Renal cortical epithelial cell (primary cell): ENCODE measurements at places on chromosomes 2 and 18.

DNA sequence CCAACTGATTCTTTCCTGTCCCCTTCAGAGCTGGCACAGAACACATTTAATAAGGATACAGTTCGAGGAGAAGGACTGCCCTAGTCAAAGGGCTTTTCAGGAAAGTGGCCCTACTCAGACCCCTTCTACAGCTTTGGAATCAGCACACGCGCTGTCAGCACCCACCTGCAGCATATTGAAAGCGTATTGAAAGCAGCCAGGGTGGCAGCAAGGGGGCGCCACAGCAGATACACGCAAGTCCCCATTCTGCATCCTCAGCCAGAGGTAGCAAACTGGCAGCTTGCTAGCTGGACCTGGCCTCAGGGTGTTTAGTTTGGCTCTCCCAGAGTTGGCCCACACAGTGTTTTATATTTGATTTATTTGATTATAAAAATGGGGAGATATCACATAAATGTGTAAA, 101.0 kb upstream of the NT5C1B start:
- DNase-seq, result no peak

DNA sequence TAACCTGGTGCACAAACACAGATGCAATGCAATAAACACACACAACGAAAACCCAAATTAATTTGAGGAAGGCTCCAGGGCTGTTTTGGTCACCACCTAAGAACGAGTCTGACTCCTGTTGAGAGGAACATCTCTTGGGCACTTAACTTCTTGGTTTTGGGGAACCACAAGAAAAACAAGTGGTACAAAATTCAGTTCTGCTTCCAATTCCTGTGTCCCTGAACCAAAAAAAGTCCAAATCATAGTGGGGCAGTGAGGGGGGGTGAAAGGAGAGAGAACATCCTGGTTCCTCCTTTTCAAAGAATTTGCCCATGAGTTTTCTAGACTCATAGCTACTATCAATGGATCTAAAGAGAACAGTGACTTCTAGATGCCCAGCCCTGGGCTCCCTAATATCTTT, 143.6 kb downstream of the COL4A4 start:
- DNase-seq, result no peak

- DNase-seq, result no peak
These were observed 61.9 kb upstream of the CREB1 start for GRCh38 chr2:207467716-207468347.

DNA sequence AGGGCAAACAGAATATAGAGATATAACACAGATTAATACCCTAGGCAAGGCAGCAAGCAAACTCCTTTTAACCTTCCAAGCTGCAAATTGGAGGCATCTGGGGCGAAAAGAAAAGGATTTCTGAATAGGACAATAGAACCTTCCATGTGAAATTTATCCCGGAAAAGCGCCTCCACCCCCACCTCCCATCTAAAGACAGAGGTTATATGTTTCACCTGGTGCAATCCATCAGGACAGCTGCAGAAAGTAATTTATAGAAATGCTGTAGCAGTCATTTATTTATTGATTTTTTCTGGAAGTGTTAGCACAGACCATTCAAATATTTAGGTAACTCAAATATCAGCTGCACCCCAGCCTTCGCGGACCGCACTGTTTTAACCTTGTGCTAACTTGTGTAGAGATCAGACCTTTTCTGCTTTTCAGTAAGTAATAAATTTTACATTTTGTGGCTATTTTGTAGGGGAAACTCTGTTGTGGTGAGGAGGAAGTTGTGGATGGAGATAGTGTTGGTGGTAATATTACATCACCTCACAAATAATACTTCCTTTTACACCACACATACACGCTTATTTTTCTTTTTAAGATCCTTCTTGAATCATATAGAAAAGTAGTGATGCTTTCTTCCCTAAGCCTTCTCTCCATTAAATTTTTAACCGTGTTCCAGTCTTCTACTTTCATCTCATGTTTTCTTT, 919.3 kb upstream of the CDH2 start:
- no peak for DNase-seq

DNA sequence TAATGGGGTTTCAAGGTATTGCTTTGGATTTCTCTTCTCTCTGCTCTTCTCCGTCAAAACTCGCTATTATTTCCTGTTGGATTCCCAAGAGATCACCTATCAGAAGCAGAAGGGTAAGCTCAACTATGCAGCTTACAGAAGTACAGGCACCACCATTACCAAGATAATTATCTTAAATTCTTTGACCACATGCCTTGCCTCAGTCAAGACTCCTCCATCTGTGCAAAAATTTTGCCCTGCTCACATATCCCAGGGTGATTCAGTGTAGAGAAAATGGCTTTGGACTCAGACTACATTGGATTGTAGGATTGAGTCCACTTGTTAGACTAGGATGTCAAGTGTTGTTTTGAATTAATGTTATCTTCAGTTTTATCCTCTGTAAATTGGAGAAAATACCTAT, 698.7 kb downstream of the TDRD15 start:
- DNase-seq, result no peak
